Activated T-helper 1 cell treated with Interleukin-2 at 50 U/mL for 16 hours (primary cell): ENCODE measurements at places on chromosomes 3 and 15.

DNA sequence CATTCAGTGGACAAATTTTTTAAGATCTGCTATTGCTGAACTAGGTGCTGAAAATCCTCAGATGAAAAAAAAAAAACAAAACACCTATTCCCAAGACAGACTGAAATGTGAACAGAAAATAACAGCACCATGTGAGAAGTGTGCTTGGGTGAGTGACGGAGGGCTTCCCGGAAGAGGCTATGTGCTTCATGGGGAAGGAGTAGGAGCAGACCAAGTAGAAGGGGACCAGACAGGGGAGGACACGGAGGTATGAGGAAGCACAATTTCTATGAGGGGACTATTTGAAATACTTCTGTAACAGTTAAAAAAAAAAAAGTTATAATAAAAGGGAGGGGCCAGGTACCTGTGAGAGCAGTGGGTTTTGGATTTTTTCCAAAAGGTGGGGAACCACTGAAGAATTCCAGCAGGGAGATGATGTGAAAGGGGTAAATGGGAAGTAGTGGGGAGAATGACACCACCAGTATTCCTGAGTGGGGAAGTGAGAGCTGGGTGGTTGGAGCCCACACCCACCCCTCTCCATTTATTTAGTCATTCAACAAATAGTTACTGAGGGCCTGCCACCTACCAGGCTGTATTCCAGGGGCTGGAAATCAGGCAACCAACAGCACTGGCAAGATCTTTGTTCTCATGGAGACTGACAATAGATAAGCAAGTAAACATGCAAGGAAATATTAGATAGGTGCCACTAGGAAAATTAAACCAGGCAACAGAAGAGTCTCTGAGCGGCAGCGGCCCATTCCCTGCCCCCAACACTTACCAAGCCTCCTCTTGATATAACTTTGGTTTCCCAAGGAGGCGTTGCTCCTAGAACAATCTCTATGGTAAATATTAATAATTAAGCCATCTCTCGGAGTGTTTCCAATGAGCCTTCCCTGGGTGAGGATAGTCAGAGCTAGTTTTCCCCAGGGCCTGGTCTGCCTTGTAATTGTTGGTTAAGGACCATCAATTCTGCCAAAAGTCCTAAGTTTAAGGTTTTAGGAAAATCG lies 3.8 kb upstream of the USP3 start:
- DNase-seq: no peak

- no peak for DNase-seq
Observed at GRCh38 chr3:107498646-107499045, 24.1 kb upstream of the BBX start.

GRCh38 chr3:157467200-157467599 lies 30.6 kb downstream of the PTX3 start:
- no peak for DNase-seq

DNA sequence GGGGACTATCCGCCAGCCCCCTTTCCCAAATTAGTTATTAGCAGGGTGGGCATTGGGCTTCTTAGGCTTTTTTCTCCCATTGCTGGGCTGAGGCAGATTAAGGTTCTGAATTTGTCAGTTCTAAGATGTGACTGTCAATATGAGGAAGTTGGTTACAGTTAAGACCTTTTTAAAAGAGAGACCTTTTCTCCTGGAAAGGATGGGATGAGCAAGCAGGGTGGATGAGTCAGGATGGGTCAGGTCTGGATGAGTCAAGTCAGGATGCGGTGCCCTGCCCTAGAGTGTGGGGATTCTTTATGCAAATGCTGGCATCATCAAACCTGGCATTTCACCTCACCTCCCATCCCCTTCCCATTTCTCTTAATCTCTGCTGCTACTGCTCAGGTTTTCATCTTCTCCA lies 1.9 kb downstream of the AEN start:
- DNase-seq: no peak

DNA sequence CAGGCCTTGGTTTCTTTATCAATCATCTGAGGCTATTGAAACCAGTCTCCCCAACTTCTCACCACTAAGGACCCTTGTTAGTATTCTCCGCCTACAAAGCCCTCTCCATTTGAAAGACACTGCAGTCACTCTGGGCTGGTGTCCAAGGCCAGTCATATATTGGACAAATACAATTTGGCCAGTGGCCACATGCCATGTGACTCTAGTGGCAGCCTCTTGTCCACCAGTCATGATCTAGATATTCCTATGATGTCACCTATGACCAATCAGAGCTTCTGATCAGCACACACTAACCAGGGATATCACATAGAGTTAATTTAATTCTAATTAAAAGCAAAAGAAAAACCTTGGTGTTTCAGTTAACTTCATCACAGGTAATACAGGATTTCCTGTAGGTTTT lies 68.2 kb downstream of the RAB11A start:
- no peak for DNase-seq
